ENCODE measurements at places on chromosomes 2 and 18.

DNA sequence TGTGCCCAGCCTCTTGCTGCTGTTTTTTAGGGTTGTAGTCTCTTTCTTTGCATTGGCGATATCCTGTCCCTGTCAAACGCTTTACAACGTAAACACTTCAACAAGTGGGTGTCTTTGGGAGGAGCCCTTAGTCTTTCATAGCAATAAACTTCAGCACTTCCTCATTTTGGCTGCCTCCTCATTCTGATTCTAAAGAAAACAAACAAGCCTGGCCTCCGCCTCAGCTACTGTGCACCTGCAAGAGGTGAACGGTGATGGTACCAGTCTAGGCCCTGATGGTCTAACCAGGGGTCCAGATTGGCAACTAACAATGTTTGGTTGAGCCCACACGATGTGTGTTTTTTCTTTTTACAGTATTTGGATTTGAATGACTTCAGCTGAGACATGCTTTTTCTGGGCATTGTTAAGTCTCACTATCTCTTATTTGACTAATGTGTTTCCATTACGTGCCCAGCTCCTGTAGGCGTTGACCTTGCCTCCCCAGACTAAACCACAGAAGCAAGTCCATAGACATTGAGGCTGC lies 53.2 kb upstream of the CUL3 start:
- peak; percentile 9 for DNase-seq

DNA sequence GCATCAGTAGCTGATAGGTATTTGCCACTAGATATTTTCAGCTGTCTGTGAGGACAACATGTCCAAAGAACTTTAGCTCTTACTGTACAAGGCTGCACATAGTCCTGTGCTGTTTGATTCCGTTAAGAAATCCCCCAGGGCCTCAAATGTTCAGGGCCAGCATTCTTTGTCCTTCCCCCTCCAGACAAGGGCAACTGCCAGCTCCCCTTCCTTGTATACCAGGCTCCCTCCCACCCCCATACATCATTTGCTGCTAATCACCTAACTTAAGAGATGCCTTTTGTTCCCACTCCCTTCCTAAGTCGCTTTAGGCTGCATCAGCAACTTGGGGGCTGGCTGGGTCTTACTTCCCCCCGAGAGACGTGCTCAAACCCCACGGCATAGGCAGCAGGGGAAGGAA lies 138.7 kb downstream of the CDH20 start:
- no peak for DNase-seq

DNA sequence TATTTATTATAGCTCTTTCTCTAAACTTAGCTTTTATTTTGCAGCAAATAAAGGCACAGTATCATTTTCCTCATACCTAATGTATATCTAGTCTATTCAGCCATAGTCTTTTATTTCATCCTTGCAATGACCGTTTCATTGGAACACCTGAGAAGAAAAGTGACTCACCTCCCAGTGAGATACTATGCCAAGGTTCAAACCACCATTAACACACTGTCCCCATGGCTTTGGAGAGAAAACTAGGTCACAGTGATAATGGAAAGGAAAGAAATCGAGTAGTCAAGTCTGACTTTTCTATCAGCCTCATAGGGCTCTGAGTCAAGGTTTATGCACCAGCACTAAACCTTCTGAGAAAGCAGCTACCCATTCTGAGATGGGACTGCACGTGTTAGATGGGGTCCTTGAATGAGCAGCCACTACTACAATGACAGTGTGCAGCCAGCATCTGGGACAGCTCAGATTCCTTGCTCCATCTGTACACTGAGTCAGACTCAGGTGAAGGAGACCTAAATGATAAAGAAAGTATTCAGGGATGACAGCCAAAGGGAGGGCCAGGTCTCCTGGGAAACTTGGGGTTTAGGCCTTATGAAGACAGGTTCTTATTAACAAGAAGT lies 971.1 kb upstream of the ACVR2A start:
- DNase-seq, result no peak

GRCh38 chr2:96109931-96110511 lies 6.3 kb downstream of the ADRA2B start:
- no peak for DNase-seq

DNA sequence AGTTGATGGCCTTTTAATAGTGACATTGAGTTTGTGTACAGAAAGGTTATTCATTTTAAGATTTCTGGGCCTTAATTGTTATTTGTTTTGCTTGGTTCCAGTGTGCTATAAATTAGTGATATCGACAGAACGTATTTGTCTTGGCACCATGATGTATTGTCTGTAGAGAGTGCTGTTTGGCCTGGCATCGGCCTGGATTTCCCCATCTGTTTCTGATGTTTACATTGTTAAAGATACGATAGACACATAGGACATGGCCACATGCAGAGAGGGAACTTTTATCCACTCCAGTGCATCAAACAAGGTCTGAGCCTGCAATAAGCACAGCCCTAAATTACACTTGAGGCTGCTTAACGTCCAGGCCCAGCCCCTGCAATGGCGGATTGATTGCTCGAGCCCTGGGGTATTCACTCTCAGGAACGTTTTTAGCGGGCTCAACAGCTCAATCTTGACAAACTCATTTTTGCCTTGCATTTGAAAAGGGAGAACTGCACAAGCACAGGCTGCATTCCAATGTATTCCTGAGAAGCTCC lies 144.7 kb downstream of the SLC4A3 start:
- DNase-seq, result no peak

GRCh38 chr2:96485350-96485749 lies 19.8 kb downstream of the NEURL3 start:
- DNase-seq, result no peak

- DNase-seq, result no peak
Measured at GRCh38 chr2:186874713-186875112, 25.7 kb upstream of the ZSWIM2 start.

GRCh38 chr2:7517851-7518250 lies 600.6 kb downstream of the RNF144A start:
- no peak for DNase-seq

DNA sequence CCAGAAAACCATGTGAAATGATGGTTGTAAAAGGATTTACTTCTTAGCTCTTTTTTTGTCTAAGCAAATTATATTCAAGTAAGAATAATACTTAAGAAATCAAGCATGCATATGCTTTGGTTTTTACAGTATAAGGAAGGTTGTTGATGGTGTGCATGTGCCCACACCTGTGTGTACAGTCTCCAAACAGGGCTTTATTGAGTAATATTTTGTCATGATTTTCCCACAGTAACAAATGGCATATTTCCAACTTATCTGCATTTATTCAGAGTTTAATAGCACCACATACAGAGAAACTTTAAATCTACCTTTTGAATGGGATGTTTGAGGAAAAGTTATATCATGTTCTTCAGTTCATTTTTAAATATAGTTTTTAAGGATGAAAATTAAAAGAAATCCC lies 76.5 kb upstream of the DSG1 start:
- no peak for DNase-seq

- no peak for DNase-seq
Measured at GRCh38 chr2:12424809-12425208, 291.9 kb upstream of the TRIB2 start.

DNA sequence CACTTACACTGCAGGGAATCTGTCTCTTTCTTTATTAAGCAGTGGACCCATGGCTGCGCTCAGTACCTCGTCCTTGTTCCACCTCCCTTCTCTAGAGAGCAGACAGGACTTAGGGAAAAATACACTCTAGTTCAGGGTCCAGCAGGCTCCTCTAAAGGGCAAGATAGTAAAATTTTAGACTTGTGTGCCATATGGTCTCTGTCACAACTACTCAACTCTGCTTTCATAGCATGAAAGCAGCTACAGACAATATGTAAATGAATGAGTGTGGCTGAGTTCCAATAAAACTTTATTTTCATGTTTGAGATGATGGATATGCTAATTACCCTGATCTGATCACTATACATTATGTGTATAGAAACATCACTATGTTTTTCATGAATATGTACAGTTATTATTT lies 163.1 kb downstream of the BABAM2 start:
- DNase-seq, result no peak

- DNase-seq, result no peak
Measured at GRCh38 chr18:10896851-10897250, 252.5 kb downstream of the PIEZO2 start.

GRCh38 chr2:99864561-99865553 lies 277.5 kb downstream of the AFF3 start:
- DNase-seq, result no peak

DNA sequence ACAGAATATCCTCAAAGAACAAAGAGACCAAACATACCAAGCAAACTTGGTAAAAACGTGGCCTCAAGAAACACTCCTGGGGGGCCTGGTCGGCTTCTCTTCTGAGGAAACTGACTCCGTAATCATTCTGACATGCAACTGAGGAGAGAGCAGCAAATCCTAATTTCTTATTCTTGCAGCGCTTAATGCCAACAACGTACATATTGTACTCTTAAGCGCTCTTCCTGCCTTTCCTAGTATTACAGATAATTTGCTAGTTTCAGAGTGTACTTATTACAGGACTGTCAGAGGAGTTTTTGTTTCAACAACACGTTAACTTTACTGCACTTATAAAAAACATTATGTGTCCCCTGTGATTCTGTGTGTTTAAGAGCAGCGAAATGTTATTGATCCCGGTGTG lies 64.9 kb downstream of the ZNF521 start:
- DNase-seq, result no peak

GRCh38 chr2:21782866-21783265 lies 659.1 kb downstream of the TDRD15 start:
- DNase-seq, result no peak

GRCh38 chr2:68946117-68946516 lies 6.6 kb downstream of the GKN2 start:
- DNase-seq, result no peak

- no peak for DNase-seq
Measured at GRCh38 chr18:59911600-59911999, 11.8 kb downstream of the PMAIP1 start.

DNA sequence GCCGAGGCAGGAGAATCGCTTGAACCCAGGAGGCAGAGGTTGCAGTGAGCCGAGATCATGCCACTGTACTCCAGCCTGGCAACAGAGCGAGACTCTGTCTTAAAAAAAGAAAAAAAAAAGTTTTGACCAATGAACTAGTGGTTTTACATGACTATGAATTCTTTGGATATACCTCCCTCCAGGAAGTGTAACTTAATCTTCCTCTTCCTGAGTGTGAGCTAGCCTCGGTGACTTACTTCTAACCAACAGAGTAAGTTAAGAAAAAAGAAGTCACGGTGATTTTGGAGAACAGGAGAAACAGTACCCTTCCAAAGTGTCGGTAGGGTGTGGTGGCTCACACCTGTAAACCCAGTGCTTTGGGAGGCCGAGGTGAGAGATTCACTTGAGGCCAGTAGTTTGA lies 7.1 kb downstream of the TIA1 start:
- no peak for DNase-seq

DNA sequence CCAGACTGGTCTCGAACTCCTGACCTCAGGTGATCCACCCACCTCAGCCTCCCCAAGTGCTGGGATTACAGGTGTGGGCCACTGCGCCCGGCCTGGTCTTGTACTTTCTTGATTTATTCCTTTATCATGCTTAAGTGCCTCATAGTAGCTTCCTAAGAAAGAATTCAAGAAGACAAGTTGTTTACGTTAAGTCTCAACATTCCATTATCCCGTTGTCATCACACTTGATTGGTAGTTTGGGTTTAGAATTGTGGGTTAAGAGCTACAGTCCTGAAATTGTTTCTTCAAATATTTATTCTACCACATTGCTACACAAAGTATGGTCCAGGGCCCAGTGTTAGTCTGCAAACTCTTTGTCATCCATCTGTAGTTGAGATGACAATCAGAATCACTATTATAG lies 194.0 kb downstream of the VWC2L start:
- DNase-seq, result no peak

DNA sequence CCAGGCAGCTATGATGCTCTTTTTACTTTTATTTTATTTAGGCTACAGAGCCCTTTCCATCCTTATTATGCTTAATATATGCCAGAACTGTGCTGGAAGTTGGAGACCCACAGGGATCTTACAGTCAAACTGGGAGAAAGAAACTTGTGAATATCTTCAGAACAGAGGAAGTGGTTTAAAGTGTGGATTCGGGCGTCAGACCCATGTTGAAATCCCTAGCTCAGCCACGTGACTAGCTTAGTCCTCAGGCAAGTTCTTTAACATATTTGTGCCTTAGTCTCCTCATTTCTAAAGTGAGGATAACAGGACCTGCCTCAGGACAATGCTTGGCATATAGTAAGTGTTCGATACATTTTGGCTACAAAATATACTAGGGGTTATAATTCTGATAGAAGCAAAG lies 59.1 kb downstream of the MAP3K20 start:
- DNase-seq, result peak; percentile 12

DNA sequence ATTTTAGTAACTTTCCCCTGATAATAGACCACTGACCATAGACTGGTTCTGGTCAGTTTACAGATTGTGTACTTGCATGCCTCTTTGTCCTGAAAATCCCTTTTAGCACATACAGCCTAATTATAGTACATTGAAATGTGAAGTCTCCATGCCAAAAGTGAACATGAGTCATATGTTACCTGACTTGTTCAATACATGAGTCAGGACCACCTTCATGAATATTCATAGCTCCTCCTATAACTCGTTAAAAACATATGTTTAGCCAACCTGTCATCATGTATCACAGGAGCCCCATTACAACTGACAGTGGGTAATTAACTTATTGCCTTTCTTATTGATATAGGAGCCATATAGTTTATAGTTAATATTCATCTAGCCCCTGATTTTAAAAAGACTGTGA lies 78.6 kb downstream of the SH3YL1 start:
- no peak for DNase-seq

GRCh38 chr2:168660870-168661862 lies 141.3 kb upstream of the NOSTRIN start:
- no peak for DNase-seq

DNA sequence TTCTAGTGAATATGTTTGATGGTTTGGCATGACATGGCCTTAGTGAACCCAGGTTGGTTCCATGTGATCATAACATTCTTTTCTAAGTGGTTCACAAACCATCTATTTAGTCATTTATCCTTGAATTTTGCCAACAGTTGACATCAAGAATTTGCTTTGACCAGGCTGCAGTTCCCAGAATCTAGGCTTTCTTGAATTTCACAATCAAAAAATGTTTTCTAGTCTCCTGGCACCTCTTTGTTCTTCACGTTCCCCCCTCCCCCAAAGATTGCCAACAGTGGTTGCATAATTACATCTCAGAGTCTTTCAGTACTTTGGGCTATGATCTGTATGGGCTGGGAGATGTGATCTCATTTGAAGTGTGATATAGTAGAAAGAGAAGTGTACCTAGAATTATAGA lies 124.0 kb downstream of the GATA6 start:
- no peak for DNase-seq

DNA sequence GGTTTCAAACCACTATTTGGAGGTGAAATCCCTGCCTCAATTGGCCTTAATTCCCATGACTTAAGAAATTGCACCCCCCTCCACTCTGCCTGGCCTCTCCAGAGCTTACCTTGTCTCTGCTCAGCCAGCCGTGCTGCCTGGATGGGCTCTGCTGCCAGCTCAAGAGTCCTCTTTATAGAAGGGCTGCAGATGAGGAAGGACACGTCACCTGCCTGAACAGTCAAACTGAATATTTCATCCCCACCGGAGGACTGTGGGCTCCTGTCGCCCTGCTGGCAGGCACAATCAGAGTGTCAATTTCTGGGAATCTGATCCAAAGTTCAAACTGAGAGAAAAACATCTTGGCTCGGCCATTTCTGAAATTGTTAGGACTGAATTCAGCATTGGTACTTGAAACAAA lies at the start of gene OTOS:
OTOS (minus strand) TSS at position 148 of the 400 bp plus-strand sequence. CDS start 332 bp downstream, outside the sequence.
- DNase-seq, result no peak
